SK-N-SH treated with all-trans-retinoic acid at 6 μM for 48 hours (cell line): ENCODE measurements at places on chromosomes 7 and 10.

DNA sequence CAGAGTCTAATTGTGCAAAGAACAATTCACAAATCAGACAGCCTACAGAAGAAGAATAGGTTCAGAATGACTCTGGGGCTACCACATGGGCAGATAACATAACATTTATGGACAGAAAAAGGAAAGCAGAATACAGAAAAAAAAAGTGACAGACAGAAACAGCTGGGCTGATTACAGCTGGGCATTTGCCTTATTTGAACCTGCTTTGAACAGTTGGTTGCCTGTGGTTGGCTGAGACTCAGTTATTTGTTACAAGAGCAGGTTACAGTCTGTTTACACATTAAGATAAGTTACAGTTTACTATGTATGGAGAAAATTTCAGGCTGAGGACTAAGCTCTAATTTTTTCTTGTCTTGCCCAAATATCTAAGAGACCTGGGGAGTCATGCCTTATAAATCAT lies 327.2 kb downstream of the GALNT17 start:
- no peak for ATAC-seq

DNA sequence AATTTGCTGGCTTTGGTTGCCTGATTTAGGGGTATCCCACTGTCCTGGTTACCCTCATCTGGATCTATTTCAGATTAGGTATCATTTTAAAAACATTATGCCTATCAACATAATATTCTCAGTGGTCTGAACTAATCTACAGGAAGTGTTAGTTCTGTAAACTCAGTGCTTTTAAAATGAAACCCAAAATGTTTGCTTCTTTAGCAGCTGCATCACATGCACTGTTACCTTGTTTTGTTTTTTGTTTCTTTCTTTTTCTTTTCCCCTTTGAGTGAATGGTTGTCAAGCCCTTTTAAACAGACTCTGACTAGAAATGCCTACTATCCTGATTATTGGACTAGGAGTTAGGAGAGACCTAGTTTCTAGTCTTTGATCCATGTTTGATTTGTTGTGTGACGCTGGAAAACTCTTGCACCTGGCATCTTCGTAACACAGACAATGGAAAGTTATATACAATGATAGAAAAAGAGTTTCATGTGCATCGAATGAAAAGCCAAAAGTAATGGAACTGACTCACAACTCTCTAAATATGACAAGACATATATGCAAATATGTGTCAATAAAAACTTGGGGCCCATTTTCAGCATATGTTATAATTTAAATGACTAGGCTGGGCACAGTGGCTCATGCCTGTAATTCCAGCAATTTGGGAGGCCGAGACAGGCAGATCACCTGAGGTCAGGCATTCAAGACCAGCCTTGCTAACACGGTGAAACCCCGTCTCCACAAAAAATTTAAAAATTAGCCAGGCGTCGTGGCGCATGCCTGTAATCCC lies 52.3 kb upstream of the STRIP2 start:
- ATAC-seq: no peak

- ATAC-seq: no peak
Measured at GRCh38 chr7:94444813-94445212, 50.1 kb downstream of the COL1A2 start.

DNA sequence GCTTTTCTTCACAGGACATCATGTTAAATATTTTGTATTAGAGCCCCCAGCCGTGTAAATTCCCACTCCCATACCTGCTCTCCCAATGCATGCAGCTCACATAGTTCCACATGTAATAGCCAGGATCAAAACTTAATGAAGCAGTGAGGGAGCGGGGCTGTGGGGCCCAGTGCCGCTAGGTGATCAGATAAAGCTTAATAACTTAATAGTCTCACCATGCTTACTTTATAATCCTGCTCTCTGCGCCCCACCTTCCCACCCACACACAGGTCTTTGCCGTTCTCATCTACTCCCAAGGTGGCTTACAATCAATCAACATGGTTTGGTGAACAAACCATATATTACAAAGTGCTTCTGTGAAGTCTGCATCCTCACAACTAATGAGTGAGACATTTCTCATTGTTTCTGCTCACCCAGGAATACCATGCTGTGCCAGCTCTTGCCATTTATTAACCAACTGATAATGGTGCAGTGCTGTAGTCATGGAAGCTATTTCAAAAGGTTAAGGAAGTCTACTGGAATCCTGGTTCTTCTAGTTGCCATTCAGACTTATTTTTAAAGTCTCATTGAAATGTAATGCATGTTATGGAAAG lies 156.4 kb downstream of the CTTNBP2 start:
- no peak for ATAC-seq
